ENCODE measurements at places on chromosomes 2 and 18.

DNA sequence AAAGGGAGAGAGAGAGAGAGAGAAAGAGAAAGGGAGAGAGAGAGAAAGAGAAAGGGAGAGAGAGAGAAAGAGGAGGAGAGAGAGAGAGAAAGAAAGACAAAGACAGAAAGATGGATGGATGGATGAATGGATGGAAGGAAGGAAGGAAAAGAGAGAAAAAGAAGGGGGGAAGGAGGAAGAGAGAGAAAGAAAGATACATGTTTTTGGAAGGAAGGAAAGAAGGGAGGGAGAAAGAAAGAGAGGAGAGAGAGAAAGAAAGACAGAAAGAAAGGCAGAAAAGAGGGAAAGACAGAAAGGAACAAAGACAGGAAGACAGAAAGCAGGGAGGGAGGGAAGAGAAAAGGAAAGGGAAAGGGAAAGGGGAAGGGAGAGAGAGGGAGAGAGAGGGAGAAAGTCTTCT is 51.6 kb downstream of the RNU4ATAC start:
- DNase-seq = no peak

- peak; percentile 90 for DNase-seq
Measured at GRCh38 chr2:101625387-101625786, 72.1 kb upstream of the MAP4K4 start.

DNA sequence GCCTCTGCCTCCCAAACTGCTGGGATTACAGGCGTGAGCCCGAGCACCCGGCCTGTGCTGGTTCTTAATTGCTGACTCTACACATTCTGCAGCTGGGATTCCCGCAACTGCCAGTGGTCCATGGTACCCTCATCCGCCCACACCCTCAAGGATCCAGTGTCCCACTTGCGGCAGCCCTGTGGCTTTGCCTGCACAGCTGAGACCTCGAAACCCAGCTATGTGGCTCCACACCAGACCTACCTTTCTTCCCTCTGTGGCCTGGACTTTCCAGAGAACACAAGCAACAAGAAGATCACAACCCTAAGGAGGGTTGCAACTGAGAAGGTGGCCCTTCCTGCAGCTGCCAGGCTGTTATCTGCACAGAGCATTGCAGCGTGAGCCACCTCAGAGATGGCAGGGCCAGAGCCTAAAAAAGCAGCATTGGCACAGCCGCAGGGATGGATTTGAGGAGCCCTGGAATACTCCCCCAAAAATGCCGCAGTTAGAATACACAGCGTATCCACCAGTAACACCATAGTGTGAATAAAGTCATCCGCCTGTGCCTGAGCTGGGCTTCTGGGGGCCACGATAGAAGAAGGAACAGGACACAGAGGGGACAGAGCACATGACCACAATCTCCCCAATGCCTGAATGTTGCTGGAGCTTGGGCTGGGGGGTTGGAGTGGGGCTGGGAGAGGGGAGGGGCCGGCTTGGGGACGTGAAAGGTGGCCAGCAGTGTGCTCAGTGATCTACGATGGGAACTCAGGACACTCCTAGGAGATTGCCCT is 1.9 kb downstream of the GPR55 start:
- DNase-seq = peak; percentile 64

- DNase-seq = no peak
Measured at GRCh38 chr2:211611061-211611518, 927.5 kb downstream of the ERBB4 start.

GRCh38 chr18:3332376-3332775 is 70.4 kb downstream of the MYL12B start:
- no peak for DNase-seq

DNA sequence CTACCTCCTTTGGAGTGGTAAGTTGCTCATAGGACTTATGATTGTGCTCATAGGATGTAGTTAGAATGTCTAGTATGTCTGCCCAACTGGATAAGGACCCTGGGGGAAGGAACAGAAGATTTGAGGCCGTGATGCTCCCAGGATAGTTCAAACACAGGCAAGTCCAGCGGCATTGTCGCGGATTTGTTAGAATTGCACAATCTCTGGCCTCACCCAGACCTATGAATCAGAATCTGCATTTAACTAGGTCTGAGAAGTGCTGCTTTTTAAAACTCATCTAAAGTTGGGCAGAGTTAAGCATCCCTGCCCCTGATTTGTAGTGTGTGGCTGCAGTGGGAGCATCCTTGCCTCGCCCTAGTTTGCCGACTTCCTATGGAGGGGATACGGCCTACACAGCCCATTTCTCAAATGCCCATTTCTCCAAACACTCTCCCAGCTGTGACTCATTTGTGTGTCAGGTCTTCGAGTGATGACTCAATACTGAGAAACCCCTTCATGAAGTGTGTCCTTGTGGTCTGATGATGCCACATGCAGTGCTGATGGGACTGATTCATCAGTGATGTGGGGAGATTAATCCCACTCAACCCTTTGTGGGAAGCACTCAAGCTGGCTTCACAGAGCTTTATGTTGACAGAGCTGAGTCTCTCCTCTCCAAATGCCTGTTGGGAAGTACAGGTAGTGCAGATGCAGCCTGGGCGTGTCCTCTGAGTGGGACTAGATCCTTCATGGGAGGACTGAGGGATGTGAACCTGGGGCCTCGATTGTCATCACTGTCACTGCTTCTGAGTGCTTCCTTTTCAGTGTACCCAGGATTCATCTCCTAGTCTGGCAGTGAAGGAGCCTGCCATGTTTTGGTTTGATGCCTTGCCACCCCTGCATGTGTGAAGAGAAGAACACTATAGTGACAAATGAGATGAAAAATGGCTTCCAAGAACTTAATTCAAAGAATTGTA is 18.7 kb downstream of the SMIM21 start:
- peak; percentile 92 for DNase-seq

DNA sequence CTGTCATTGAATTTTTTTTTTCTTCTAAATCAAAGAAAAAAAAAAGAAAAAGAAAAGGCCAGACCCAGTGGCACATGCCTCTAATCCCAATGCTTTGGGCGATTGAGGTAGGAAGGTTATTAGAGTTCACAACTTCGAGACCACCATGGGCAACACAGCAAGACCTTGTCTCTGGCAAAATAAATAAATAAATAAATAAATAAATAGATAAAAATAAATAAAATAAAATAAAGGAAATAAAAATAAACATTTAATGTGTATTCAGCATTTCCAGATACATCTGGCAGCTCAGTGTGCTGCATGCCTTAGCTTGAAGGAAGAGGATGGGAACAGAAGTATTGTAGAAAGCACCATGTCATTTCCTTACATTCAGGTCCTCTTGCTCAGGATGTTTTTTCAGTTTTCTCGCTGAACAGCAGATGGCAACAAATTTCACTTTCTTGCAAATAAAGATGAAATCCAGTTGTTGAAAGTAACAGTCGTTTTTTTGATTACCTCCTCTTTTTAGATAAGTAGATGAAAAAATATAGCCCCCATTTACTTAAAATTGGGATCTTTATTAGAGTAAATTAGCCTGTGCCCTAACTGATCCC is 25.7 kb upstream of the FAM178B start:
- DNase-seq = peak; percentile 4

GRCh38 chr2:11873356-11874154 is 127.1 kb downstream of the LPIN1 start:
- DNase-seq = no peak

GRCh38 chr2:210762604-210763588 is 206.5 kb downstream of the CPS1 start:
- DNase-seq = no peak

GRCh38 chr2:60577682-60578283 is 24.3 kb upstream of the BCL11A start:
- DNase-seq = no peak

DNA sequence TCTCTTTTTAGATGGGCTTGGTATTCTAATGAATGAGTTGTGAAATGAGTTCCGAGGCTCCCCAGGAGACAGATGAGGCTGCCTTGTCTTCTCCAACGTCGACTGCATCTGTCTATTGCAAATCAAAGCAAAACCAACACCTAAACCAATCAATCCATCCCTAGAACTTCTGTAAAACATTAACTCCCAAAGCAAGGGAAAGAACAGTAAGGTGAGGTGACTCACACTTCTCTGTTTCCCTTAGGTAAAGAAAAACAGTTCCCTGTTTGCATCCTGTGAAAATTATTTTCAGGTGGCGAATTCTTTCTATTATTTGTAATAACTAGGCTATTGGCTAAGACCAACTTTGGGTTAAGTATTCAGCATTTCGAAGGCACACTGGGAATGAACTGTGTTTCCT is 249.4 kb downstream of the EPHA4 start:
- DNase-seq = no peak

DNA sequence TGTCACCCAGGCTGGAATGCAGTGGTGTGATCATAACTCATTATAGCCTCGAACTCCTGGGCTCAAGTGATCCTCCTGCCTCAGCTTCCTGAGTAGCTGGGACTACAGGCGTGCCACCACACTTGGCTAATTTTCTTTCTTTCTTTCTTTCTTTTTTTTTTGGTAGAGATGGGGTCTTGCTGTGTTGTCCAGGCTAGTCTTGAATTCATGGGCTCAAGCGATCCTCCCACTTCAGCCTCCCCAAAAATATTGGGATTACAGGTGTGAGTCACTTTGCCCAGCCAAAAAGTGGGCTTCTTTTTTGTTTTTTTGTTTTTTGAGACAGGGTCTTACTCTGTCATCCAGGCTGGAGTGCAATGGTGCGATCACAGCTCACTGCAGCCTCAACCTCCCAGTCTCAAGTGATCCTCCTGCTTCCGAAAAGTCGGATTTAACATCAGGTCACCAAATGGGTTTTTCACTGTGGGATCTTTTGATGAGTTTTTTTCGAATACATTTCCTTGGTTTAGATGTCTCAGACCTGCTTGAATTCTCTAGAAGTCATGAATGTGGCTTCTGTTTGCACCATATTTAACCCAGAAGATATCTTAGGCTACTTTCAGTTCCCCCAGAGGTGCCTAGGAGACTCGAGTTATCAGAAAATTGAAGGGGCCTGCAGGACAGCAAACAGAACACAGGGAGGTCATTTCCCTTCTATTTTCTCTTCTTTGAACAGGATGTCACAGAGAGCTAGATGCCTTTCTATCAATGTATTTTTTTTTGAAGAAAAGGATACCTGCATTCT is 8.9 kb downstream of the RAB31 start:
- no peak for DNase-seq

DNA sequence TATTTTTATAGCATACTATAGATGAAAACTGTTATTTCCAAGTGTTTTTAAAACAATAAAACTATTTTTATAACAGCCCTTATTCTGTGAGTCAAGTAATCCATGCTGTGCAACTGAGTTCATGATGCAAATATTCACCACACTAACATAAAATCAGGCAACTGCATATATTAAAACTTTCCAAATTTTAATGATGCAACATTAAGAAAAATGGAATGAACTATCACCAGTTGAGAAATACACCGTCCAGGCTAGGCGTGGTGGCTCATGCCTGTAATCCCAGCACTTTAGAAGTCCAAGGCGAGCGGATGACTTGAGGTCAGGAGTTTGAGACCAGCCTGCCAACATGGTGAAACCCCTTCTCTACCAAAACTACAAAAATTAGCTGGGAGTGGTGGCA is 114.5 kb downstream of the CDH2 start:
- DNase-seq = peak; percentile 32
